GM13976 (cell line): ENCODE measurements at places on chromosomes 11 and 22.

DNA sequence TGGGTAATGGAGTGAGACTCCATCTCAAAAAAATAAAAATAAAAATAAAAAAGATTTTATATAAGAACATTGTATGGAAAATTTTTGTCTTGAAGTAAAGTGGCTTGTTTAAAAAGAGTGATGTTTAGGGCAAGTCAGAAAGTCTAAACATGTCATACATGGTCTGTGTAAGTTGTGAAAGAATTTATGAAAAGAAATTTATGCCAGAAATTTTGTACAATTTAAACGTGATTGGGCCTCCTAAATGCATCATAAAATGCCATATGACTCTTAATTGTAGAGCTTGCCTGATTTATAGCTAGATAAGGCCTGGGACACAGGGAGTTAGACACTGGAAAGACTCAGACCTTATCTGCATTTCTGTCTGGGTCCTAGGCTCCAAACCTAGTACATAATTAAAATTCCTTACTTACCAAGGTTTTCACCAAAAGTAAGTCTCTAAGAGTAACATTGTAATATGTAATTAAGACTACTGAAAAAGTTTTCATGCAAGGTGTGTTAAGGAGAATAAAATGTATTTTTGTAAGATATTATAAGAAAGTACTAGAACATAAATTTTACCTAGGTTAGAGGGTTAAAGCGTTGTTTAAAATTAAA, 110.5 kb downstream of the AASDHPPT start:
- DNase-seq = no peak

GRCh38 chr11:87548797-87549196, 511.1 kb downstream of the TMEM135 start:
- no peak for DNase-seq

DNA sequence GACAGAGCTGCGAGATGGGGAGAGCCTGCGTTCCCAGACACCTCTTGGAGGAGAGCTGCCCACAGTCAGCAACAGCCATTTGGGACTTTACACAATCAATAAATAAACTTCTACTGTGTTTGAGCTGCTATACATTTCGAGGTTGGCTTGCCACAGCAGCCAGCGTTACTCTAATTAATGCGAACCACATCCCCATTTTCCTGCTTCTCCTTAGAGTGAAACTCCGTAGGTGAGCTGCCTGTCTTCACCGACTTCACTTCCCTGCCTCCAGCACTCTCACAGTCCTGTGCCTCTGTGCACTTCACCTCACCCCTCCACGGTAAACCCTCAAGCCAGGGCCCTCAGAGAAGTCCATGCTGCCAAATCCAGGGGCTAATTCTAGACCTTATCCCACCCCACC, 5.9 kb upstream of the SLC22A12 start:
- DNase-seq = no peak

GRCh38 chr11:61349916-61350315, 11.8 kb downstream of the CYB561A3 start:
- DNase-seq = no peak

DNA sequence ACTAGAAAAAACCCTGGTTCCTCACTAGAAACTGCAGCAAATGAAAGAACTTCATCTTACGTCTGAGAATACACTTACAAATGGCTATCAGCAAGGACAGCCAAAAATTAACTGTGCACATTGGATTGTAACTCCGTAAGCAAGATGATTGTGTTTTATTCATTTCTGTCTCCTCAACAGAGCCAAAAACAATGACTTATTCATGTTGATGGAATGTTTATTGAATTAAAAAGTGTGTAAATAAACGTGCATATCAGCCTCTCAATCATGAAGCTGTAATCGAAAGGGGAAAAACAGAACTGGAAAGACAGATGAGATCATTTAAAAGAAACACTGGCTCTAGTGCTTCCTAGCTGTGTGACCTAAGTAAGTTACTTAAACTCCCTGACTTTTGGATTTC, 307.5 kb upstream of the ZC3H12C start:
- DNase-seq = no peak

GRCh38 chr22:48578138-48579042, 1249.3 kb downstream of the BRD1 start:
- no peak for DNase-seq

GRCh38 chr22:32826537-32826936, 25.0 kb downstream of the TIMP3 start:
- no peak for DNase-seq
